ENCODE measurements at places on chromosomes 11 and 22.

DNA sequence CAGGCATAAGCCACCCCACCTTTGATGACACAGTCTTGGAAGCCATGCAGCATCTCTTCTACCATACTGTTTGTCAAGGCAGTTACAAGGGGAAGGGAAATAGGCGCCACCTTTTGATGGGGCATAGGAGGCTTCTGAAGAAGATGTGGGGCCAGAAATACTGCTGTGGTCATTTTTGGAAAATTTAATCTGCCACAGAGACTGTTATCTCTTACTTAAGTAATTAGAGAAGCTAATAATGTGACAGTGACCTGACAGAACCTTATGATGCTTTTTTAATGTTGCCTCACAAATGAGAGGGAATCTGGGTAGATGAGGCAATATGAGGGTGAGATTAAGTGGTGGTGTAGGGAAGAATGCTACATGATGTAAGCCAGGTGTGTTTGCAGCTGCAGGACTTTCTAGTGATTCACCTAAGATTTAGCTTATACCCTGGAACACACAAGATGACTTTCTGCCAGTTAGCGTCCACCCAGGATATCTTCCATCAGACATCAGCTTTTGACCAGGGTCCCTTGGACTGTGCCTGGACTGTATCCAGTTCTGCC is 34.3 kb upstream of the ADORA2A start:
- no peak for DNase-seq

DNA sequence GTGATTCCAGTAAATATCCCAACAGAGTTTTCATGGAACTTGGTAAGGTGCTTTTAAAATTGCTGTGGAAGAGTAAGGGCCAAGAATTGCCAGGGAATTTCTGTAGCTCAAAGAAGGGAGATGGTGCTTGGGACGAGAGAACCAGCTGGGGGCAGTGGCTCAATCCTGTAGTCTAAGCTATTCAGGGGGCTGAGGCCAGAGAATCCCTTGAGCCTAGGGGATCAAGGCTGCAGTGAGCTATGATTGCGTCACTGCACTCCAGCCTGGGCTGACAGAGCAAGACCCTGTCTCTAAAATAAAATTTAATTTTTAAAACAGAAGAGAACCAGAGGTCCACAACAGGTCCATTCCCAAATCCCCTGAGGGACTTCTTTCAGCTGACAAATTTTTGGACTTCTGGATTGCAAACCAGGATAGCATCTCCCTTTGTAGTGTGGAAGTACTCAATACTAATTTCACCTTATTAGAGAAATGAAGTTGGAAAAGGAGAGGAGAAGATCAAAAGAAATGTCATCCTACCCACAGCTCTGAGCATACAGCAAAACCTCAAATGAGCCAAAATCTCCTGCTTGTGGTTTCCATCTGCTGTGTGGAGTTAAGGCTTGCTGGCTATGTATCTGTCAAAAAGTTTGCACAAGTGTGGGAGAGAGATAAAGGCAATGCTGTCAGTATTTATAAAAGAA is 59.2 kb upstream of the CLPB start:
- DNase-seq: no peak

- no peak for DNase-seq
These were observed 473.4 kb downstream of the MN1 start for GRCh38 chr22:27327981-27328721.

DNA sequence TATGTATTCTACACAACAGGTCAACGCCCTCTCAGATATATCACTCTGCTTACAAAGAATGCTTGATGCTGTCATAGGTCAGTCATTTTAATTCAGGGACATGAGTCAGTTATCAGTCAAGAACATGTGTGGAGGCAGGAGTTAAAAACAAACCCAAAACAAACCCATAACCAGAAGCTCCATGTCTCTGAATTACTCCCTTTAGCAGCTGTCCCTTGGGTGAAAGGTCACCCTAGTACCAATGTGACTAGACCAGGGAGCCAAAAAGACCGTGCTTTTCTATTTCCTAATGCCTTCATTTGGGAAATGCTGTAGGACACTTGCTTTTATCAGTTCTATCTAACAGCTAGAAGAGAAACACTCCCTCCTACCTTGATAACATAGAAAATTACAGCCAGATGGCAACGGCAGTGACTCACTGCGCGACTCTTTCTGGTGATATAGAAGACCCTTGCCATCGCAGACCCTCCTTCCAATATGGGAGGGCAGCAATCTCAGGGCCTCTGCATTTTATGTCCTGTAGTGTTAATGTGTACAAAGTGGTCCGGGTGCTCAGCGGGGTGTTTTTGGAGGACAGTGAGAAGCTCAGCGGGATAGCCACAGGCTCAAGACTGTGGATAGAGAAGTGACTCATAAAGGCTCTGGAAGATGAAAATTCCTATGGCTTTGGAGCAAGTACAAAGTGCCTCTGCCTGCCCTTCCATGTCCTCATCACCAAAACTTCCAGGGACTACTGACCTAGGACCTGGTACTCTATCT is 24.8 kb downstream of the APOL5 start:
- no peak for DNase-seq

DNA sequence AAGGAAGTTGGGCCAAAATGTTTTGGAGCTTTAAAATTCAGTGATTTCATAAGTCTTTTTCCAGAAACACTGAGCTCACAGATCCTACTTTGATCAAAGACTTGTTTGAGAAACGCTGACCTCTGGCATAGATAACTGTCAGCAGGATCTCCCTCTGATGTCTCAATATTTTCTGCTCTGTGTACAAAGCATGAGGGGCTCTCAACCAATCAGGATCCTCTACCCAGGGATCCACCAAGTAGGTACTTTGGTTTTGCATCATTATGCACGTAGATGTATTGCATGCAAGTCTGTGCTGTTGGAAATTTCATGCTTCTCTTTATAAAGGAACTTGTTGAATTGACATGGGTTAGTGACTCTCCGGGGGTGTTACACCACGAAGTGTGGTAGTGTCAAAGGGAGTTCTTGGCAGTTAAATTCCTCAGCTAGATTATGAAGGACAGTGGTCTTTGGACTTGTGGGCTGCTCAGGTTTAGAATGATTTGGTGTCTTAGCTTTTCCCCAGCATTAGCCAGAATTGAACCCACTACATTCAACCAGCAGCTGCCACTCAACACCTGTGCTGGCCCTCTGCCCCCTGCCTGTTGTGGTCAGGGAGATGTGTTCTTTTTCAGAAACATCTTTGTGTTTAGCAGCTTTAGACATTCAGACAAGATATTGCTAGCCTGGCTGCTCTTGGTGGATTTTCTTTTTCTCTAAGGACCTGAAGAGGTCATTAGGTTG is 1.7 kb upstream of the DIXDC1 start:
- DNase-seq: no peak

DNA sequence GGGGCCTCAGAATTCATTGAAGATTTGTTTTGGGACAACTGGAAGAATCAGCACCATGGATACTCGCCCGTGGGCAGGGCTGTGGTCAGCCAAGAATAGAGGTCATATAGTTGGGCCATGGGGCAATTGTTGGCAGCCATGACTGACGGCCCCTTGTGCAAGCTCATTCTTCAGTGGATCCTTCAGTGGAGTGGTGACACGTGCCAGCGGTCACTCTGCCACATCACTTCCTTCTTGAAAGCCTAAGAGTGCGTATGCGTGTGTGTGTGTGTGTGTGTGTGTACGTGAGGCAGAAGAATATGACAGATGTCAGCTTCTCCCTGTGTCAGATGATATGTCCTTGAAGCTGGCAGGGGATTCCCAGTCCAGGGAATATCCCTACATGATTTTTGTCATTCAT is 1.8 kb upstream of the IL18BP start:
- no peak for DNase-seq

DNA sequence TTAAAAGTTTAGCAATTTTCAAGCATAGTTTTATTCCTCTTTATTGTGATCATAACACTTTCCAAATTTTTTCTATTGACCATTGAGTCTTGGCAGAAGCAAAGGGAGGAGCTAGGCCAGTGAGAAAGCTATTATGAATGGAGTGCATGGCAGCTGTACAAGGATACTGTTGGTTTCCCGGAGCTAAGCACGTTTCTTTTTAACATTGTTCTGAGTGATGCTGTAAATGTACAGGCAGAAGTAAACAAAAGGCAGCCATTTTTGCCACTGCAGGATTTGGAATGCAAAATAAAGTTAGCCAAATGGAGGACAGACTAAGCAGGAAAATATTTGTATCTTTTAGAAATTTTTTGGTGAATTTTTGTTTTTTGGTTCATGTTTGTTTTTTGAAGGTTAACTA is 16.2 kb downstream of the CBL start:
- no peak for DNase-seq

DNA sequence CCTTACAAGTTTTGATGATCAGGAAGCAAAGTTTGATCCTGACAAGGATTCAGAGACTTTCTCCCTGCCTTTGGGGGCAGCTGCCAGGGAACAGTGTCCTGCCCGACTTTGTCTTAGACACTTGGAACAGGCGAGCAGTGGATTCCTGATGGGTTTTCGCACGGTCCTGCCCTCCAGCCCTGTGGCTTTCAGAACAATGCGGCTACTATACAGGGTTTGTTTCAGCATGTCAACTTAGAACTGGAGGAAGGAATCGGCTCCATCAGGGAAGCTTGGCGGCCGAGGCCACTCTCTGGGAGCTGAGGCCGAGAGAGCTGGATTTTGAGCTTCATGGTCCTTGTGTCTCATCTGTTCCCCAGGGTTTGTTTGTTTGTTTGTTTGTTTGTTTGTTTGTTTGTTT is 11.5 kb downstream of the ANO1 start:
- DNase-seq: no peak

- DNase-seq: no peak
These were observed 933.2 kb upstream of the CHORDC1 start for GRCh38 chr11:91156041-91156440.

DNA sequence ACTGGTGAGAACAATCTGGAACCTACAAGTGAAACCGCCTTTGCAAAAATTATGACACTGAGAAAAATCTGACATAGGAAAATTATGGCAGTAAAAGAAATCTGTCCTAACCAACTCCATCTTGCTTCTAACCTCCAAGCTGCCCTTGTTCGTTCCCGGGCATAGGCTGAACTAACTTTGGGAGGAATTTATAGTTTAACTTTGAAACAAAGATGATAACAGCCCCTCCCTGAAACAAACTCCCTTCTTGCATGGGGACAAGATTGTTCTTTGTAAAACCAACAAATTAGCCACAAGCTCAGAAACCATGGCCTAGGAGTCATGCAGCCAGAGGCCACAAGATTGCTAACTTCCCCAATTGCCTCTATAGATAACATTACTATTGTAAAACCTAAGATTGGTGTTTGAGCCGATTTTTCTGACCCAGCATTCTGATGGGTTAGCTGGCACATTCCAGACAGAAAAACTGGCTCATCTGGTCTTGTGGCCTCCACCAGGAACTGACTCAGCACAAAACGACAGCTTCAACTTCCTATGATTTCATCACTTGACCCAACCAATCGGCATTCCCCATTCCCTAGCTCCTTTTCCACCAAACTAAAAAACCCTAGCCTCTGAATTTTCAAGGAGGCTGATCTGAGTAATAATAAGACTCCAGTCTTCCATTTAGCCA is 3.6 kb upstream of the CCDC81 start:
- DNase-seq: no peak

DNA sequence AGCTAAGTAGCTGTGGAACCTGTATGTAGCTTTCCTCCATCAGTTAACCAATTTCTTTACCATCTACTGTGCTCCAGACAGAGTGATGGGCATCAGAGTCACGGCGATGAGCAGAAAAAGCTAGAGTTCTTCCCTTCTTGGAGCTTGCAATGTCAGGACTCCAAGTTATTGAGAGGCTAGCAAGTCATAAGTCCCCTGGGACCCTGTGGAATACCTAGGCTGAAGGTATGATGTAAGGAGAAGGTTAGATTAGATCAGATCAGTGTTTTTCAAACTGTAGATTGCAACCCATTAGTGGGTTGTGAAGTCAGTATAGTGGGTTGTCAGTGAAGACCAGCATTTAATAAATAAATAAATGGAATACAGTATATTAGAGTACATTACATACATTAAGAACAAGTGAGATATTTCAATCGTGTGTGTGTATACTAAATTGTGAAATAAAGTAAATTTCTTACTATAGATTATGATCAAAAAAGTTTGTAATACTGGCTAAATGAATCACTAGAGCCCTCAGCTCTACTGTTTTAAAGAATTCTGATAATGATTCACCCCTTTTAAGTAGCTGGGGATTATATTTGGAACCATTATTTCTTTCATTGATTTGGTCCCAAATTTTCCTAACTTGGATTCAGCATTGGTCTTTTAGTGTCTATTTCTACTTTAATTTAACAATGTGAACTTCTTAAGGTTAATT is 52.3 kb downstream of the RASSF10 start:
- DNase-seq: no peak

DNA sequence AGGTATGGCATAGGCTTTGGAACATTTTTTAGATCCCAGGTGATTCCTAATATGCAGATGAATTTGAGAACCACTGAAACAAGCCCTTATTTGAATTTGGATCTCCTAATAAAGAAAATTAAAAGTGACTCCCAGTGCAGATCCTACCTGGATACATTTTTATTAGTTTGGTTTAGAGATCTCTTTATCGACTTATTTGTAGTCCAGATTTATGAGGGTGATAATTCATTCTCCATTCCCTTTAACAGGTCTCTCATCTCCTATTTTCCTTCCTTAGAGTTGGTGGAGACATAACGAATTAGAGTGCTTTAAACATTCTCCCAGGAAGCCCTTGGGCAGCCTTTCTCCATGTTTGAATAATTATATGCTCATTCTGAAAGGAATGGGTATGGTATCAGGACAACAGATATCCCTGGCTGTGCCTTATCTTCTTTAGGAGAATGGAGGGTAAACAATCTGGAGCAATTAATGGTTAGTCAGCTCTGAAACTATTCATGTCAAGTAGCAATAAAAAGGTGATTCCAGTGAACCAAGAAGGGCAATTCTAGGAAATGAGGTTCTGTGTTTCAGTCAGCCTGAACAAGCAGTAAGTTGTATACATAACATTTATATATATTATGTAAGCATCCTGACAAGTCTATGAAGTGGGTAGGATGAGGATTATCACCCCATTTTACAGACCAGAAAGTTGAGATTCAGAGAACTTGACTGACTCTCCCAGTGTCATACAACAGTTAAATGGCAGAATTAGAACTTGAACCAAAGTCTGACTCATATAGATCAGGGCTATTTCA is 53.9 kb upstream of the RCE1 start:
- no peak for DNase-seq

- DNase-seq: no peak
These were observed 39.4 kb upstream of the PRDM11 start for GRCh38 chr11:45107029-45107428.

DNA sequence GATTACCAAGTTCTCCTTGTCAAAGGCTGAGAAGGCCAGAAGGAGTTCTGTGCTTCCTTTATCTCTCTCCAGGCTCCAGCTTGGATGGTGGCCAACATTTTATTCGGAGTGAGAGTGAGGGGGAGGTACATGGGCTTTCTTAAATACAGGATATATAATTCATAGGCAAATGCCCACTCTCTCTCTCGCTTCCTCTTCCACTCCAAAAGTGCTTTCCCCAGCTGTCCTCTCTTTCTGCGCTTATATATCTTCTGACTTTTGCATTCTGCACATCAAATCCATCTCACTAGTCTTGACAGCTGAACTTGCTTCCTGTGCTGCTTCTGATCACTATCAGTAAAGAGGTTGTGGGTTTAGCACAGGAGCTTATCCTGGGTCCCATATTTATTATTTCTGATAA is 125.4 kb upstream of the ARHGAP20 start:
- DNase-seq: no peak
